ENCODE measurements at places on chromosomes 12 and 14.

DNA sequence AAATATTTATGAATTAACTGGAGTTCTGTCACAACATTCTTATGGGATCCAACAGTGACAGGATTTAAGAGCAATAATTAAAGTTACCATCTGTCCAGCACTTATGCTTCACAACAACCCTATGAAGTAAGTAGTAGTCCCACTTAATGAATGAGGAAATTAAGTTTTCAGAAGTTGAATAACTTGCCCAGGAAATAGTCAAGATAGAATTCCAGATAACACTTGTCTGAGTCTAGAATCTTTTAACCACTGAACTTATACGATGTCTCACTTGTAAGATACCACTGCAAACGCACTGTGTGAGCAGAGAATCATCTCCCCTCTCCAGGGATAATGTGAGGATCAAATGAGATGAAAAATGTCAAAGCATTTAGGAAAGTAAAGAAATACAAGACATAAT lies 3.3 kb upstream of the TTC9 start:
- DNase-seq = no peak

DNA sequence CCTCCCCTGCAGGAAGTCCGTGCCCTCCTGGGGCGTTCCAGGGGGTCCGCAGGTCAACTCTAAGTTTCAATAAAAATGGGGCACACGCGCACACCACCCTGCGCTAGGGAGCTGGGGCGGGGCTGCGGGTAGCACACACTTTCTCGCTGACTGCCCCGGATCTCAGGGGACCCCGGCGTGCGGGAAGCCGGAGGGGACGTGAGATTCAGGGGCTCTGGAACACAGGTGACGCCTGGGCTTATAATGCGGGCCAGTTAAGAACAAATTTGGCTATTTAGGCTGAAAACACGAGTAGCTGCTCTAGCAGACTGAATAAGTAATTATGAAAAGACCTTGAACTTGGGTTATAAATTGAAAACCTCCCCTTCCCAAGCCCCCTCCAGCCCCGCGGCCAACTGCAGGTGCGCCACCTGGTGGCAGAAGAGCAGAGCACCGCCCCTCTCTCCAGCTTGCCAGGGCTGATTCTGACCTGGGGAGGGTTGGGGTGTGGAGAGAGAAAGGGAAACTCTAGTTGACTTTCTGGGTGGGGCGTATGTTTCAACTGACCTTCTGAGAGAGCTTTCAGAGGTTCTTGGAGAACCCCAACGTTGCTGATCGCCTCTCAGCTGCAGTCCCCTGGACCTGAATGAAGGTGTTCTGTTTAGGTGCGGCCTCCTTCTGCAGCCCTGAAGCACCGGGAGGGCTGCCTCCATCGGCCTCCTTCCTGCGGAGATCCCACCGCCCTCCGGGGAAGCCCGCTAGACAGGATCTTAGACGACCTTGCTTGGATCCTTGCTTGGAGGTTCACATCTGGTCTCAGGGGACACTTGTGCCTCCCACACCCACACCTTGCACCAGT lies 118.4 kb upstream of the EVL start:
- peak; percentile 55 for DNase-seq

- no peak for DNase-seq
Observed at GRCh38 chr12:49301760-49302159, 6.8 kb downstream of the PRPH start.

- no peak for DNase-seq
Observed at GRCh38 chr12:70763666-70764065, 126.4 kb upstream of the PTPRB start.

DNA sequence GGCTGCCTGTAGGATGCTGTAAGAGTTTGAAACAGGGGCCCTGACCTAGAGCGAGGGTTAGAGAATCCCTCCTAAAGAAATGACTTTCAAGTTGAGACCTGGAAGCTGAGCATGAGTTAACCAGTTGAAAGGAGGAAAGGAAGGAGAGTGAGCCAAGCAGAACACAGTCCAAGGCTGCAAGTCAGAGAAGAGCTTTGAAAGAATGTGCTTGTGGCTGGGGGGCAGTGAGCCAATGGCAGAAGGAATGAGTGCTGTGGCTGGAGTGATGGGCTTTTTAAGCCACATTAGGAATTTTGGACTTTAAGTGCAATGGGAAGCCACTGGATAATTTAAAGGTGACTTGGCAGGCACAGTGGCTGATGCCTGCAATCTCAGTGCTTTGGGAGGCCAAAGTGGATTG lies 18.1 kb downstream of the CDKN1B start:
- DNase-seq = no peak
